A172 (cell line): ENCODE measurements at places on chromosomes 4 and X. TPM values are rescaled to one million over a fixed set of nuclear protein-coding genes. Genes with fewer than 3 reads are reported as not detected.

DNA sequence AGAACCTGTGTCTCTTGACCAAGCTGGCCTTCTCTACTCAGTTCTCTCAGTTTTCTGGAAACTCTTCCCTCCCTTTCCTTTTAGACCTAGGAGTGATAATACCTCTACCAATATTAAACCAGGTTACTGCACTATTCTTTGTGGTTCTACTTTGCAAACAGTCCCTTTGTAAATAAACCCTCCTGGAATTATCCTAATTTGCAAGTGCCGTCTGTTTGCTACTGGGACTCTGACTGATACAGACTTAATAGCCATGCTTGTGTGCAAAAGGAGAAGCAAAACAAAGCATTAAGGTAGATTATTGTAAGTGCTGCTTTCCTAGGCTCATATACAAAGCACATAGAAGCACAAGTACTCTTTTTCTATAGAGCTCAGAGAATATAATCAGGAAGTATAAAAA is 507.0 kb downstream of the INPP4B start:
- DNase-seq, result no peak

The GPR34 gene
- not detected in 2 replicates for total RNA-seq

The F8A3 gene
- 0.41 and 0.57 TPM in 2 replicates for total RNA-seq

DNA sequence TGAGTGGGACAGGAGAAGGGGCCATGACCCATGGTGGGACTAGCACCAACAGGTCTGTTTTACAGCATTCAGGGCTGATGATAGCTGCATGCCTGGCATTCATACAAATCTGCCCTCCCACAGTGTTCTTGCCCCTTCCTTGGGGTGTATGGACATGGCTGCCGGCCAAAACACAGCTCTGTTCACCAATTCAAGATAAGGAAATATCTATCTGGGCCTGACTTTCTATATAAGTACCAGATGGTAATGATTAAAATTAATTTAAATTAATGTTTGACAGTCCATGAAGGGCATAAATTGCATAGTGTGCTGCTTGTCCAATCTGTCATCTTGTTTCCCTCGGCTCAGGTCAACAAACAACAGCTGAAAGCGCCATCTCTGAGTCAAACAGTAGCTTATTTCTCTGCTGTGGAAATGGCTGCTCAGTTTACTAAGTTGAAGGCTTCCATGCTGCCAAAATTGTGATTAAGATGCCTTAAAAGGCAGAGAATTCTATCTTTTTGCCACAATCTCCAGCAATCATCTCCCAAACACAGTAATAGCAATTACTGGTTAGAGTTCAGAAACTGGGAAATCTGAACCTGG is 67.0 kb upstream of the TSPAN7 start:
- DNase-seq, result no peak

The COX7B2 gene
- 86.5 and 88.8 TPM in 2 replicates for total RNA-seq

The GPR119 gene
- not detected in 2 replicates for total RNA-seq

The MAGEA9B gene
- total RNA-seq, result not detected in 2 replicates

- peak; percentile 43 for DNase-seq
These were observed 89.7 kb downstream of the SYTL5 start for GRCh38 chrX:38095971-38096529.

DNA sequence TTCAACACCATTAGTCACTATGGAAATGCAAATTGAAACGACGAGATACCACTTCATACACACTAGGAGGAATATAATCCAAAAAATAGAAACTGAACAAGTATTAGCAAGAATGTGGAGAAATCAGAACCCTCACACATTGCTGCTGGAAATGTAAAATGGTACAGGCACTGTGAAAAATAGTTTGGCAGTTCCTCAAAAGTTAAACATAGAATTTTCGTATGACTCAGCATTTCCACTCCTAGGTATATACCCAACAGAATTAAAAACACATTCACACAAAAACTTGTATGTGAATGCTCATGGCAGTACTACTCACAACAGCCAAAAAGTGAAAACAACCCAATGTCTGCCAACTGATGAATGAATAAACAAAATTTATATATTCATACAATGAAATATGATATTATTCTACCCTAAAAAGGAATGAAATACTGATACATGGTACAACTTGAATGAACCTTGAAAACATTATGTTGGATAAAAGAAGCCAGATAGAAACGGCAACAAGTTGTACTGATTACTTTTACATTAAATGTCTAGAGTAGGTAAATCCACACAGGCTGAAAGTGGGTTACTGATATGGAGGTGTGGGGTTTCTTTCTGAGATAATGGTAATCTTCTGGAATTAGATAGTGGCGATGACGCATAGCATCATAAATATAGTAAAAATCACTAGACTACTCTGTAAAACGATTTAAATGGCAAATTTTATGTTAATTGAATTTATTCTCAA is 22.3 kb downstream of the TEC start:
- DNase-seq, result no peak

DNA sequence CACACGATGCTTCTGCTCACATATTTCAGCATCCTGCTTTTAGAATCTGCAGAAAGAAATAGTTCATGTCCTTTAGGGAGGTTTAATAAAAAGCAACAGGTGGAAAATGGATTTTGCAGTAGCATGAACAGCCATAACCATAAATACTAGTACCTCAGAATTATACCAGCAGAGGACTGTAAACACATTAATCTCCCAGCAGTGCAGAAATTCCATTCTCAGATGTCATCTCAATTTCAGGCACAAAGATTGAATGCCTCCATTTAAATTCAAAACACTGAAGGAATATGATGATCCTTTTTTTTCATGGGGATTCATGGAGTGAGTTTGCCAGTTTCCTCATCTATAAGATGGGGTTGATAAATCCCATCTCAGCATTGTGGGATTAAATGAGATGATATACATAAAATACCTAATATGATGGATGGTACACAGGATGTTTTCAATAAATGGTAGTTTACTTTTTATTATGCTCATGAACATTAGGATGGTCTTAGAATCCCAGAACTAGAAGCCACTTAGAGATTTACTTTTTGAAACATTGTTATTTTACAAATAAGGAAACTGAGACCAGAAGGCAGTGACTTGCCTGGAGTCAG is 566 bp upstream of the LIMCH1 start:
- no peak for DNase-seq

DNA sequence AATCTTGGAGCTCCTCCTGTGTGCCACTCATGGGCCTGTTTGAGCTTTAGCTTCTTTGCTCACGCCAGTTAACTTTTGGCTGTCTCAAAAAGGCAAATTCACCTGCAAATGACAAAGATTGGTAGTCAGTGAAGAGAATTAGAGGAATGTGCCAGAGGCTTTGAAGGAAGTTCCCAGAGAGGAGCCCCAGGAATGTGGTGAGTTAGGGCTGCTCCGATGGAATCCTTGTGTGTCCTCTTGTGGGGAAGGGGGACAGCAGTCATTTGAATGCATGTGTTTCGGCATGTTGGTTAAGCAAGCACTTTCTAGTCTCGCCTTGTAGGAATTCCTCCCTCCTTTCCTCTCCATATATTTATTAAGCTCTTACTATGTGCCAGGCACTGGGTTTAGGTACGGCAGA is 62.9 kb downstream of the ELF4 start:
- DNase-seq, result no peak
